ENCODE measurements at places on chromosomes 4 and X.

- DNase-seq: no peak
Observed at GRCh38 chr4:55297346-55297745, 48.7 kb upstream of the SRD5A3 start.

DNA sequence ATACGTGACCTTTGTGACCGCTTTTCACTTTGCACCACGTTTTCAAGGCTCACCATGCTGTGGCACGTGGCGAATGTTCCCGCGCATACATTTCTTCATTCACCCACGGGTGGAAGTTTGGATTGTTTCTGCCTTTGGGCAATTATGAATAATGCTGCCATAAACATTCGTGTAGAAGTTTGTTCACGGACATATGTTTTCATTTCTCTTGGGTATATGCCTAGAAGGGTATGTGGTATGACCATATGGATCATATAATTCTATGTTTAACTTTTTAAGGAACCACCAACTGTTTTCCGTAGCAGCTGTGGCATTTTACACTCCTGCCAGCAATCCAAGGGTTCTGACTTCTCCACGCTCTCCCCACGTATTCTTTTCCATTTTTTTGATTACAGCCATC, 60.9 kb upstream of the MXD4 start:
- no peak for DNase-seq

GRCh38 chr4:106079616-106080015, 184.3 kb downstream of the NPNT start:
- DNase-seq: no peak

- DNase-seq: peak; percentile 72
Observed at GRCh38 chrX:48957477-48957826, at the start of gene OTUD5. OTUD5 (minus strand) TSS chrX:48957607; CDS start chrX:48957570, 37 bp downstream.

DNA sequence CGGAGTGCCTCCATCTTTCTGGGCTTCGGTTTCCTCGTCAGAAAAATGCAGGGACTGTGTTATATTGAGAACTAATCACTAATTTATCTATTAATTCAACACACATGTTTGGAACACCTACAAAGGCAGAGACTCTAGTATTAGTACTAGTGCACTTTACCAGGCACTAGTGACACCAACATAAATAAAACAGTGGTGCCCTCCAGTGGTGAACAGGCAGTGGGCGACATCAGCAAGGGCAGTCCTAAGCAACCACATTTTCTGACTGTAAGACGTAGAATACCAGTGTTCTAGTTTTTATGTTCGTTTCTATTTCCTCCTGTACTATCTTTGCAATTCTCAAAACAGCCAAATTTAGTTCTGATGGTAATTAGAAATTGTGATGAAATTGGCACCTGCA, 69.1 kb upstream of the UCP1 start:
- peak; percentile 27 for DNase-seq
